Stimulated activated CD8-positive, alpha-beta memory T cell treated with anti-CD3 and anti-CD28 coated beads, Interleukin-7, amount 100 ng/mL, for 48 hours (primary cell): ENCODE measurements at places on chromosomes 3 and 15.

GRCh38 chr3:30607032-30607833 is 832 bp downstream of the TGFBR2 start:
- peak; percentile 57 for DNase-seq

DNA sequence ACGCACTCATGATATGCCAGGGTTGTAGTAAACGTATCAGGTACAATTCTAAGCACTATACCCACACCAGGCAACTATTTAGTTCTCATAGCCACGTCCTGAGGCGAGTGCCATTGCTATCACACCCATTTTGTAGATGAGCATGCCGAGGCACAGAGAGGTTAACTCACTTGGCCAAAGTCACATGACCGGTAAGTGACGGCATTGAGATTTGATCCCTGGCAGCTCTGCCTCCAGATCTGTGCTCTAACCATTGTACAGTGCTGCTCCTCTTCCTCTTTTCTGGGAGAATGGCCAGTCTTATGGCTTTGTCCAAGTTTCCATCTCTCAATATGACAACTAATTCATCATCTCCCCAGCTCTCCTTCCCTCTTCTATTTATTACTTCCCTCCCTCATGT is 18.9 kb upstream of the ATP2B2 start:
- no peak for DNase-seq

- DNase-seq: no peak
Observed at GRCh38 chr15:66936109-66936860, 129.1 kb upstream of the SMAD3 start.

- DNase-seq: no peak
Observed at GRCh38 chr15:35080226-35080625, 4.9 kb downstream of the NANOGP8 start.

GRCh38 chr15:73691396-73691795 is 7.2 kb downstream of the CD276 start:
- DNase-seq: no peak

- peak; percentile 39 for DNase-seq
Observed at GRCh38 chr3:183435661-183436060, 7.2 kb upstream of the MCF2L2 start.

DNA sequence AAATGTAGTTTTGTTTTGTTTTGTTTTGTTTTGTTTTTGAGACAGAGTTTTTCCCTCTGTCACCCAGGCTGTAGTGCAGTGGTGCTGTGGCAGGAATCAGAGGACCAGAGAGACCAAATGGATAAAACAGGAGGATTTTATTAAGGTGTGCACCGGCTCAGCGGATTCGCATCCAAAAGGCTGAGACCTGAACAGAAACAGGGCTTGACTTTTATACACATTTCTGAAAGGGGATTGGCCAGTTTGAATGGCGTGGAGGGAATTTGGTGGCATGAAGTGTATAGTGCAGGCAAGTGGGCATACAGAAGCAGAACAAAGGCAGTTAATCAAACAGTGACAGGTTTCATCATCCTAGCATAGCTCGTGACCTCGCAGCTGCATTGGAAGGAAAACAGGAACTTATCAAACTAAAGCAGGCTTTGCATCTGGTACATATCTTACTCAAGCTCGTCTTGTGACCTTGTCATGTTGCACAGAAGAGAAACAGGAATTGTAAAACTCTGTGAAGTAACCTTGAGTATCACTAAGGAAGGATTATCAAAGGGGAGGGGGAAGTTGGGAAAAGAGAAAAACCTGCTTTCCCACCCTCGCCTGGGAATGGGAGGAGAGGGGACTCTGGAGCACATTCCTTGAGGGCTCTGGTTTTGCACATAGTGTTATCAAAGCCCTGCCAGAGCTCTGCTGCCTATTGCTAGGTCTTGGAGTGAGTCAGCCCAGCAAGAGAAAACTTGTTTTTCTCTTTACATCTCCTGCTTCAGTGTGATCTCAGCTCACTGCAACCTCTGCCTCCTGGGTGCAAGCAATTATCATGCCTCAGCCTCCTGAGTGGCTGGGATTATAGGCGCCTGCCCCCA is 38.5 kb downstream of the C3orf62 start:
- DNase-seq: no peak

- DNase-seq: no peak
Observed at GRCh38 chr3:138124188-138124587, 8.0 kb downstream of the A4GNT start.

DNA sequence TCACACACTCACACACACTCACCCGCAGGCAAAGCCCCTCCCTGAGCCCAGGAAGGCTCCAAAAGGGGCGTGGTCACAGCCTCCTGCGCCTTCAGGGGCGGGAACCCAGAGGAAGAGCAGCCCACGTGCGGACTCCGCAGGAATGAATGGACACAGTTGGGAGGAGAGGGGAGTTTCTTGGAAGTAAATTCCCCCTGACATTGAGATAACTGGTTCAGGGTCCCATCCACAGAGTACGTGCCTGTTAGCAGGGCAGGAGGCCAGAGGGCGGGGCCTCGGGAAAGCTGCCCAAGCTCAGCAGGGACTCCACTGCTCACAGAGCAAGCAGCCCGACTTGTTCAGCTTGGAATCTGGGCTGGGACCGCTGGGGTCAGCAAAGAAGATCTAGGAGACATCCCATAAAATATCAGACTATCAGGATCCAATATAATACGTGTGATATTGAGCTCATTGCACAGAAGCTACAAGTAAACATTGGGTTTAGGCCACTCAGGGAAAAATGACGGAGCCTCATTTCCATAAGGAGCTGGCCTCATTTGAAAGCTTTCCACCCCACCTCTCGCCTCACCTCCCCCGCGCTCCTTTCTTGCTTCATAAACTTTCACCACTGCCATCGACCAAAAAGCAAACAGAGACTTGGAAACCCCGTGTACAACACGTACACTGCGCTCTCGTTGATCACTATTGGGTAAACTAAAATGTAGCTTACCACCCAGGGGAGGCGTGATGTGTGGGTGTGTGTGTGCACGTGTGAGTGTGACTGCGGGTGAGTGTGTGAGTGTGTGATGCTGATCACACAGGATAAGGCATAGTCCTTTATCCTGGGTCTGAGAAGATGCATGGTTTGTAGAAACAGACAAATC is 36.0 kb downstream of the TM2D3 start:
- DNase-seq: no peak

- no peak for DNase-seq
Observed at GRCh38 chr3:150216041-150216811, 191.9 kb upstream of the TSC22D2 start.

GRCh38 chr3:172530566-172530965 is 7.3 kb upstream of the TNFSF10 start:
- no peak for DNase-seq

- no peak for DNase-seq
Observed at GRCh38 chr3:126997455-126998038, 14.6 kb downstream of the PLXNA1 start.

GRCh38 chr3:101536266-101536665 is 23.3 kb upstream of the SENP7 start:
- DNase-seq: no peak

DNA sequence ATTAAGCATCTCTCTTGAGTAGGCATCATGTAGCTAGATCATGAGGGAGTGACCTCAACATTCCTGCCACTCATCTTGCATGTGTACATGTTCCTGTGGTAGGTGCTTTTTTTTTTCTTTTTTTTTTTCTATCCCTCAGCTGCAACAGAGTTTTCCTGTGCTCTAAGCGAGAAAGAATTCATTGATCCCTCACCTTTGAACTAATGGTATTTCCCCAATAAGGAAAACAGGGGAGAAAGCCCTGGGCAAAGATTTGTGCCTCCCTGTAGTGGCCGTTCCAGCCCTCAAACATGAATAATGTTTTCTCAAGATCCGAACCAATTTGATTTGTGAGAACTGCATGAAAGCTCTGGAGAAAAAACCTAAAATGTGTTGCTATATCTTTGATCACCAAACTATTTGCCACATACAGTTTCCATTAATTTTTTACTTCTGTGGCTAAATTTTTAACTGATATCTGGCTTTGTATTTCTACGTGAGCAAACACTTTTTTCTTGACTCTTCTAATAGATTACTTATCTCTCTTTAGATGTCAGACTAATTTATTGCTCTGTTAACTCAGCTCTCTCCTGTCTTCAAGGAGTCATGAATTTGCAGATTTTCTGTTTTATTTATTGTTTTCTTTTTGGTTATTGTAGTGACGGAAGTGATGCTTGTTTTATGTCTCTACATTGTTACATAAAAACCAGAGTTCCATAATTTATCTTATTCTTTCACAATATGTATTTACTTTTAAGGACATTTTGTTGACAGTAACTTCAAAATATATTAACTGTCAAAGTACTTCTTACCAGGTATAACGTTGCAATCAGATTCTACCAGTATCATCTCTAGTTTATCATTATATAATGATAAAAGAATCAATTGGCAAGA is 1396.5 kb downstream of the OTOL1 start:
- no peak for DNase-seq

GRCh38 chr3:17075907-17076306 is 191.2 kb downstream of the PLCL2 start:
- no peak for DNase-seq

- no peak for DNase-seq
Observed at GRCh38 chr15:32687556-32687955, 30.2 kb upstream of the GREM1 start.

GRCh38 chr3:21533002-21533401 is 218.0 kb downstream of the ZNF385D start:
- no peak for DNase-seq

DNA sequence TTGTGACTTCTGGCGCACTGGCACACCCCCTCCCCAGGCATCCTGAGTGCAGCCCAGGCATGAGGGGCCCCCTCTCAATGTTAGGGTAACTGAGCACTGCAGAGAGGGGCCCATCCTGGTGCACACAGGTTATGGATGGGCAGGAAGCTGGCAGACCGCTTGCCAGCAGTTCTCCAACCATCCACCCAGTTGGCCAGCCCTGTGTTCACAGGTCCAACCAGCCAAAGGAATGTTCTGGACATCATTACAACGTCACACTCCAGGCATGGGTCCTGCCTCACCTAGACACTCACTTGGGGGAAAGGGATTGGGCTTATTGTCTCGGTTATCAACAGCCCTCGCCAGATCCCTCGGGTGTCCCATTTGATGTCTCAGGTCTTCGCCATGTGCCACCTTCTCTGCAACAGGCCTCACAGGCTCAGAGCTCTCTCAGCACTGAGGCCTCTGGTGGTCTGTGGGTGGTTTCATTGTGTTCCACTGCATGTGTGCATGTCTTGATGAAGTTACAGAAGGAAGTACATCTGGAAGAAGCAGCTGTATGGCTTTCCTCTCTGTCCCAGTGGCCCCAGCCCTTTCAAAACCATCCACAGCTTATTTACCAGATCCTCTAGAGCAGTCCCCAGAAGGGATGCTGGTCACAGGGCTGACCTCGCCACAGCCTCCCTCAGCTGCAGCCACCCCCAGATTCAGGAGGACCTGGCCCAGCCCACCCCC is 23.7 kb downstream of the ADCY5 start:
- no peak for DNase-seq

GRCh38 chr3:127012091-127012490 is 29.2 kb downstream of the PLXNA1 start:
- DNase-seq: no peak

DNA sequence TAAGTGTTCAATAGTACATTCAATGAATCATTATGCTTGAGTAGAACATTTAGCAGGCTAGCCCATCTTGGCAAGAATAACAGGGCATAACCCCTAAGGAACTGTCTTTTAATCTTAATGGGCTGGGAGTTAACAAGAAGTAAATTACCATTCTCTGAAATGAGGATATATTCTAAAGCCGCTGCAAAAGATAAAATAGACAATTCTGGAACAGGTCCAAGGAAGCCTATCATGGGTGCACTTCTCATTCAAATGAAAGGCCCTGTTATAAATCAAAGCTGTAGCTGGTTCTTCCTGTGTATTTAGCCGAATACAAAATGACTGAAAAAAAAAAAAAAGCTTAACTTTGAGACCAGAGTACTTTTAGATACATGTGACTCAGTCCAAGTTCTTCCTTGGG is 15.6 kb downstream of the MTHFS start:
- DNase-seq: no peak

GRCh38 chr3:173140986-173141385 is at the start of gene SPATA16:
Gene SPATA16, minus strand, starts transcription at chr3:173141235. Its CDS starts 23,504 bp downstream, at chr3:173117731.
- no peak for DNase-seq

DNA sequence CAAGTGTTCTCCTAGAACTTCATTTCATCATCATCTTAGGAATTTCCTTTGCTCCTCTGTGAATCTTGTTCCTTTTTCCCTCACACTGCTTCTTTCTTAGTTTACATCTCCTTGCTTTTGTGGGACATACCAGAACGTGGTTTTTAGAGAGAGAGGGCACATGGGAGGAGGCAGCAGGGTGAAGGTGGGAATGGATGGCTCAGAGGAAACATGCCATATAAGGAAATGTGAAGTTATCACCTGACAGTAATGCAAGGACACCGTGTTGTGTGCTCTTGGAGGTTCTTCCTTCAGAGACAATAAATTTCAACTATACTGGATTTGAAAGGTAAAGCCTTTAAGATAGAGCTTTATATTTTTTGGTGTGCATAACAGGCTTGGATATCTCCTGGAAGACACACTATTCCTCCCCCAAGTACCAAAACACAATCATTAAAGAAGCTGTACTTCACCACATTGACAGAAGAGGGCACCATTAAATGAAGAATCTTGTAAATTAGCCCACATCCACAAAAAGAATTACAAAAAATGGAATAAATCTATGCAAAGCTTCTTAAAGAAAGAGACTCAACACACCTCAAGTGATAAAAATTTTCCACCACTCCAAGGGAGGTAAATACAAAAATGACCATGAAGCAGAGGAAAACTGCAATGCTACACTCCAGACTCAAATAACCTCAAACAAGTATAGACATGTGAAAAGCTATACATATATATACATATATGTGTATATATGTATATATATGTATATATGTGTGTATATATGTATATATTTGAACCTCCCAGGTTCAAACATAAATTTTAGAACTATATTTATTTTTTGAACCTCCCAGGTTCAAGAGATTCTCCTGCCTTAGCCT is 26.1 kb downstream of the RPL39L start:
- no peak for DNase-seq

- DNase-seq: no peak
Observed at GRCh38 chr3:160826991-160827390, 71.0 kb downstream of the PPM1L start.

- DNase-seq: no peak
Observed at GRCh38 chr15:57114070-57114469, 195.6 kb downstream of the TCF12 start.

DNA sequence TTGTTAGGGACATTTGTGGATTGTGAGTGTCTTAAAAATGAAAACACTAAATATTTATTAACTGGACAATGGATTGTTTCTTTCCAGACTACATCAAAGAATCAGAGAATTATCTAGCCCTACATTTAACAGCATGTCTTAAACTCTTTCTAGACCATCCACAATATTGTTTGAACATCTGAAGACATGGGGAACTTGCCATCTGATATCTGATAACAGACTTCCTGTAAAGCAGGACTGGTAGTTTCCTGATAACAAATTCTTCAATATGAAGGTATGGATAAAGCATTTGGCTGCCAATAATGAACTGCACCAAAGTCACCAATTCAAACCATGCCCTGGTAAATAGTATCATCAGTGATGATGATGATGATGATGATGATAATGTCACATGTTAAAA is 26.2 kb upstream of the HACD2 start:
- no peak for DNase-seq

DNA sequence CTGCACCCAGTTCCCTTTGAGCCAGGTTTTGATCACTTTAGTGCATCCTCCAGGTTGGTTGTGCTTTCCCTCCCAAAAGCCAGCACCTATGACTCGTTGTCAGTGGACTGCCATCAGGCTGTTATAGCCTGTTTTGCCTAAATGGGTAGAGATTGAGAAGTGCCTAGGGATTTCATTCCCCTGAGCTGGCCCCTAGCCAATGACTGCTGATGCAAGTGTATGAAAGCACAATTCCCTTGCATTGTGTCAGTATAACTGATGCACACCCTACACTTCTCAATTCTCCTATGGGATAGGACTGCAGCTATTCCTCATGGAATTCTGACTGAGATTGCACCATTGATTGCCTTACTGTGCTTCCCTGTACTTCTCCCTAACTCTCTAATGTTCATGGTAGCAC is 102.1 kb upstream of the ARPP21 start:
- DNase-seq: no peak
